ENCODE measurements at places on chromosomes 2 and 18.

- DNase-seq, result no peak
Observed at GRCh38 chr2:198456418-198456817, 652.0 kb downstream of the PLCL1 start.

GRCh38 chr2:150346806-150347205 is 140.7 kb downstream of the RND3 start:
- no peak for DNase-seq

DNA sequence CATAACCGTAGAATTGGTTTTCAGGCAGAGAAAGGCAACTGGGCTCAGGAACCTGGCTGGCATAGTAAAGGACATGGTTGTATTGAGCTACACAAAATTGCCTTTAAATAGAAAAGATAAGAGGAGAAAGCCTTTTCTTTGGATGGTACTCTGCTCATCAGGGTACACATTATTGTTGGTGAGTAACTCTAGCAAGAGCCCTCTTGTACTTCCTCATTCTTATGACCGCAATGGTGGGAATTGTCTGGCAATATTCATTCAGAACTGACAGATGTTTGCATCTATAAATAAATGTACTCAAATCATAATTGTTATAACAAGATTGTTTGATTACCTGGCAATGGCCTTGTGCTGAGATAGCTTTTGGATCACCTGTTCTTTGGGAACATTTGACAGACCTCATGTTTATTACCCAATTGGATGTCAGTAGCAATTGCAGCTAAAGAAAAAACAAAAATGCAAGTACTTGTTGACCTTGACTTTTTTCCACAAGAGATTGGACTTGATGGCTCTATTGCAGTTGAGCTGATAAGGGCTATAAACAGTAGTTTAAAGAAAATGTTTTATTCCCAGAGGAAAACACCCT is 43.9 kb downstream of the MEIS1 start:
- no peak for DNase-seq

DNA sequence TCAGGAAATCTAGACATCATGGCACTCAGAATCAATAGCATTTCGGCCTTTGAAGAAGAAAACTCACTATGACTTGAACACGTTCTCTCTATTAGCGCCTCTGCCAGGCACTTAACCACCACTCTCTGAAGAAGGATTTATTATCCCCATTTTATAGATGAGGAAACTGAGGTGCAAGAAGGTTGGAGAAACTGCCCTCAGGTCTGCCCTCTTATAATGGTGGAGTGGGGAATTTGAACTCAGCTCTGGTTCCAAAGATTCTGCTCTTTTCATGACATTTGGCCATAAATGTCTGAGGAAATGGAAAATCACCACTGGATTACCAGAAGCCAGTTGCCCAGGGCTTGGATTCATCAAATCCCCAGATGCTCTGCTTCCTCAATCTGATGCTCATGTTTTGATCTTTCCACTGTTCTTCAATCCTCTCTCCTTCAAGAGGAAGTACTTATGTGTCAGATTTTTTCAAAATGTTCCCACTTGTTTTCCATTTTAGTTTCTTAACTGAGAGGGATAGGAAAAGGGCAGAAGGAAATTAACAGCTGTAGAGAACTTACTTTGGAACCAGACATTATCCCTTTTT is 68.1 kb downstream of the ANTXR1 start:
- no peak for DNase-seq

DNA sequence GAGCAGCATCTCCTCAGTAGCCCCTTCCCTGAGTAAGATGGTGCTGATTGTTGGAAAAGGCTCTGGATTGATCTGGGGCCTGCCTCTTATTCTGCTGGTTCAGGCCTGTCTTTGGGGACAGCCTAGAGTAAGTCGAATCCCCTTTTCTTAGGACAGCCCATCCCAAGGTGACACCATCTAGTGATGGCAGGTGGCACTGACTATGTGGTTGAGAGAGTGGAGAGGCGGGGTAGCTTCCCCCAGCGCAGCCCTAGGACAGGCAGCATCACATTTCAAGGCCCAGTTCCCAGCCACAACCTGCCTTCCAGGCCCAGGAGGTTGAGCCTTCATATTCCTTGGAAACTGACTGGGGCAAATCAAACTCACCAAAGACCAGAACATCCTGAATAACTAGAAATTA is 69.1 kb upstream of the B3GNT7 start:
- DNase-seq, result no peak
